Activated CD8-positive, alpha-beta memory T cell treated with anti-CD3 and anti-CD28 coated beads for 1 hour (primary cell): ENCODE measurements at places on chromosomes 7 and 10.

GRCh38 chr7:25565949-25566348 lies 337.7 kb upstream of the NPVF start:
- DNase-seq: peak; percentile 40

DNA sequence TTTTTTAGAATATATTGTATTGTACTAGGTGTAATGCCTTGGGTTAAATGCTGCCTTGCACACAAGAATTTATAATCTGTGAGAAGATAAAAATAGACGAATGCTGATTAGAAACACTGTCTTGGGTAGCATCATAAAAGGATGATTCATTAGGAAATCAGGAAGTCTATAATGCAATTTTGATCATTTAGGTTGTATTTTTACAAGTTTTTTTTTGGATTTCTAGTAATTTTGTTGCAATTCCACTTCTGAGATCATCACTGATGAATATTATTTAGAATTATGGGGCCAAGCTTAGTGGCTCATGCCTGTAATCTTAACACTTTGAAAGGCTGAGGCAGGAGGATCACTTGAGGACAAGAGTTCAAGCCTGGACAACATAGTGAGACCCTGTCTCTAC lies 29.6 kb downstream of the WBP1L start:
- DNase-seq: no peak

GRCh38 chr10:116324951-116325635 lies 845 bp downstream of the CCDC172 start:
- DNase-seq: no peak

- DNase-seq: no peak
These were observed 483.8 kb downstream of the TFEC start for GRCh38 chr7:115546790-115547189.

- no peak for DNase-seq
These were observed 53.1 kb upstream of the NPS start for GRCh38 chr10:127496035-127496434.

GRCh38 chr10:21458126-21458871 lies 67.2 kb downstream of the SKIDA1 start:
- DNase-seq: no peak

- no peak for DNase-seq
These were observed 67.5 kb upstream of the EFCAB10 start for GRCh38 chr7:105648561-105649401.

DNA sequence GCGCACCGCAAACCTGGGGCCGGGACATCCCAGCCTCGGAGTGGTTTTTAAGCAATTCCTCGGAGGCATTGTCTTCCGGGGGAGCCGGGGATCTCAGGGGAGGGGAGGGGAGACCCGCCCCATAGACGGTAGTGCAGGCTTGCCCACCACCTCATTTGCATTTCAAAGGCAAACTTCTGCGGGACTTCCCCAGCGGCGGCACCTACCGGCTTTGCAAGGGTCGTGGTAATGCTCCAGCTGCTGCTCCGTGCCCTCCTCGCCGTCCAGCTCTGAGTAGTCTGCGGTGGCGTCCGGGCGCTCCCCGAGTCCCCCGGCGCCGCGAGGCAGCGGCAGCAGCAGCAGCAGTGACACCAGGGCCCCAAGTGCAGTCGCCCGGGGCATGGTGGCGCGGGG lies 425 bp downstream of the TLL2 start:
- no peak for DNase-seq

DNA sequence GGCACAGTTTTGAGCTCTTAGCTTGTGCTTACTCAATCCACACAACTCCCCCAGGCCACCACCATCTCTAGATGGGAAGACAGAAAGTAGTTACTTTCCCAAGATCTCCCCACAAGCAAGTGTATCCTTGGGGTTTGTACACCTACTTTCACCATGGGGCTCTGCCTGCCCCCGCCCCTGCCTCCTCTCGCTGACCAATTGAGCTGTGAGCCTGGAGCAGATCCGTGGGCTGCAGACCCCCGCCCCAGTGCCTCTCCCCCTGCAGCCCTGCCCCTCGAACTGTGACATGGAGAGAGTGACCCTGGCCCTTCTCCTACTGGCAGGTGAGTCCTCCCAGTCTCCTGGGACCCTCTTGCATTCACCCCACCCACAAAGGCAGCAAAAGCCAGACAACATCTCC lies 2.0 kb downstream of the FXYD4 start:
- no peak for DNase-seq

GRCh38 chr10:72274730-72275350 lies 1.1 kb downstream of the DDIT4 start:
- peak; percentile 57 for DNase-seq

DNA sequence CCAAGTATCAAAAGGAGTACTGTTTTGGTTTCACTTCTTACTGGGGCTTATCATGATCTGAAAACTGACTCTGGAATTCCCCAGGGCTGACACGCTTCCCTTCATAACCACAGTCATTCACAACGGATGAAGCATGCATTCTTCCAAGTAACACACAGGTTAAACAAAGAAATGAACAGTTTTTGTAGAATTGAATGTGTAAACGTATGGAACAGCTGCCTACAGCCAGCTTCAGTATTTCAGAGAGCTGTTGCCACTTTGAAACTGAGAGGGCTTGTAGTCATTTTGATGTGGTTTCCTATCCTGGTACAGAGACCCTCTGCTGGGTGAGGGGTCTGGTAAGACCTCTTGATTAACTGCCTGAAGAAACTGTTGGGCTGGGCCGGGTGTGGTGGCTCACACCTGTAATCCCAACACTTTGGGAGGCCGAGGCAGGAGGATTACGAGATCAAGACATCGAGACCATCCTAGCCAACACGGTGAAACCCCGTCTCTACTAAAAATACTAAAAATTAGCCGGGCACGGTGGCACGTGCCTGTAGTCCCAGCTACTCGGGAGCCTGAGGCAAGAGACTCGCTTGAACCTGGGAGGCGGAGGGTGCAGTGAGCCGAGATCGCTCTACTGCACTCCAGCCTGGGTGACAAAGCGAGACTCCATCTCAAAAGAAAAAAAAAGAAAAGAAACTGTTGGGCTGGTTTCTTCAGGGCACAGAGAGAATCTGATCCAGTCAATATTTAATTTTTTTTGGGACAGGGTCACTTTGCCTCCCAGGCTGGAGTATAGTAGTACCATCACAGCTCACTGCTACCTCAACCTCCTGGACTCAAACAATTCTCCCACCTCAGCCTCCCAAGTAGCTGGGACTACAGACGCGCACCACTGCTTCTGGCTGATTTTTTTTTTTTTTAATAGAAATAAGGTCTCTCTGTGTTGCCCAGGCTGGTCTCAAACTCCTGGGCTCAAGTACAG lies 4.7 kb downstream of the NFE2L3 start:
- DNase-seq: no peak

- no peak for DNase-seq
These were observed 21.0 kb upstream of the CSGALNACT2 start for GRCh38 chr10:43117031-43117776.
